ENCODE measurements at places on chromosomes 12 and 14. TPM values are rescaled to one million over a fixed set of nuclear protein-coding genes. Genes with fewer than 3 reads are reported as not detected.

ALDH2 gene
- 16.6 TPM for total RNA-seq

VDR gene
- total RNA-seq, result 3.0 TPM

MANSC1 gene
- total RNA-seq, result 0.23 TPM

KCNK13 gene
- not detected for total RNA-seq

AP1G2 gene
- total RNA-seq, result 135 TPM

GPR135 gene
- 1.1 TPM for total RNA-seq

HHIPL1 gene
- not detected for total RNA-seq

IFNG gene
- total RNA-seq, result 0.69 TPM

AKAP6 gene
- total RNA-seq, result 5.3 TPM

P2RX2 gene
- not detected for total RNA-seq

RFC5 gene
- total RNA-seq, result 29.3 TPM

RERGL gene
- not detected for total RNA-seq

CLEC1B gene
- not detected for total RNA-seq

CKB gene
- total RNA-seq, result 5.5 TPM

NRL gene
- total RNA-seq, result 2.2 TPM

RD3L gene
- not detected for total RNA-seq

SIRT4 gene
- 0.31 TPM for total RNA-seq

TPCN1 gene
- total RNA-seq, result 26.6 TPM

MMP19 gene
- not detected for total RNA-seq

TM7SF3 gene
- 53.5 TPM for total RNA-seq

POTEG gene
- 1.7 TPM for total RNA-seq

PRB2 gene
- not detected for total RNA-seq

MGP gene
- 1.2 TPM for total RNA-seq

KDM5A gene
- total RNA-seq, result 54.3 TPM

SPIC gene
- total RNA-seq, result not detected

DLK1 gene
- total RNA-seq, result 0.87 TPM

HSPB8 gene
- not detected for total RNA-seq

GZMB gene
- 1.1 TPM for total RNA-seq

CCDC198 gene
- 2.6 TPM for total RNA-seq

KIF26A gene
- total RNA-seq, result 0.05 TPM
